Testis (tissue), 5 donors: ENCODE measurements at places on chromosomes 13 and 19. TPM values are rescaled to one million over a fixed set of nuclear protein-coding genes. Genes with fewer than 3 reads are reported as not detected.

The NKG7 gene
- total RNA-seq = 0.63 TPM

DNA sequence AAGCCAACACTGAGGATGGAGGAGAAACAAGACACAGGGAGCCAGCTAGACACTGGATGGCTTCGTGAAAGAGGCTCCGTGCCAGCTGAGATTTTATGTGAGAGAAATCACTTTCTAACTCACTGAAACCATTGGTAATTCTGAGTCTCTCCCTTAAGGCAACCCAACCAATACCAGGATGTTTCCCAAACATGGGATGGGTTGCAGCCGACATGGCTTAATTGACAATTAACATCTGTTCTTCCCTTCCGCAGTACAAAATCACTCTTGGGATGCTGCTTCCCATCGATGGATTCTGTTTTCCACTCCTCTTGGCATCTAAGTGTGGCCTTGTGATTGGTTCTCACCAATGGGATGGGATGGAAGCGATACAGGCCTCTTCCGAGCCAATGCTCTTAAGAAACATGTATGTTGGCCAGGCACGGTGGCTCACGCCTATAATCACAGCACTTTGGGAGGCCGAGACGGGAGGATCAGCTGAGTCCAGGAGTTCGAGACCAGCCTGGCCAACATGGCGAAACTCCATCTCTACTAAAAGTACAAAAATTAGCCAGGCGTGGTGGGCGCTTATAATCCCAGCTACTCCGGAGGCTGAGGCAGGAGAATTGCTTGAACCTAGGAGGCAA is 2.3 kb upstream of the ZNF787 start:
- no peak for DNase-seq

The RXFP2 gene
- 0.43 TPM for total RNA-seq

The F2RL3 gene
- total RNA-seq = 4.6 TPM

DNA sequence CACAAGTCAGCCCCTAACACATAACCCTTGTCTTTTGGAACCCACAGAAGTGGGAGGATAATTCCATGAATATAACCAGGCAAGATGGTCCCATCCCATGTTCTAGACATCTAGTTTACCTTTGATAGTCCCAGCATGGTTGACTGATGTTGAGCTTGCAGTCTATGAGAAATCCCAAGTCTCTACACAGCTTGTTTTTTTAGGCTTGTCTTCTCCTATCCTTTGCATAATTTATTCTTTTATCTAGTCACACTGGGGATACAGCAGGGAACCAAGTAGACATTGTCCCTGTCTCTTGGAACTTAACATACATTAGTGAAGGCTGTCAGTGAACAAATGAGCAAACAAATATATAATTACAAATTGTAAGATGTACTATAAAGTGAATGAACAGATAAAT is 19.6 kb upstream of the FRY start:
- DNase-seq = no peak

GRCh38 chr13:67052550-67053490 is 177.3 kb downstream of the PCDH9 start:
- no peak for DNase-seq

DNA sequence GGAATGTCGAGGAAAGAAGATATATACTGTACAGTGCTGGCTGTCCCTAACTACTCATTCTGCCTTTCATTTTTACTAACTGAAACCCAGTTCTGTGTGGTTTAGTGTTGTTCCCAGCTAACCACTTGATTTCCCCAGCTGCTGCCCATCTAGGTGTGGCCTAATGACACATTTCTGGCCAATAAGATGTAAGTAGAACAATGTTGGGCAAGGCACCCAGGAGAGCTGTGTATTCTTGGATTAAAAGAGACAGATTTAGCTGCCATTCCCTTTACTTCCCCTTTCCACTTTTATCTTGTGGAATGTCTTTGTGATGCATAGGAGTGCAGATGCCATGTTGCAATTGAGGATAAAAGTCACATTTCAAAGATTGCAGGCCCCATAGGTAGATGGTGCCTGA is 28.3 kb upstream of the PCDH9 start:
- DNase-seq = no peak

GRCh38 chr19:5216141-5216847 is 124.3 kb downstream of the PTPRS start:
- no peak for DNase-seq

GRCh38 chr19:31518216-31519020 is 169.2 kb upstream of the TSHZ3 start:
- DNase-seq = no peak

The SULT2A1 gene
- 0.24 TPM for total RNA-seq

The ZNF541 gene
- total RNA-seq = 30.4 TPM

GRCh38 chr13:110882972-110883371 is 31.9 kb downstream of the ANKRD10 start:
- no peak for DNase-seq

The SYNGR4 gene
- 26.1 TPM for total RNA-seq

GRCh38 chr13:74555276-74555625 is 421.0 kb upstream of the KLF12 start:
- no peak for DNase-seq

DNA sequence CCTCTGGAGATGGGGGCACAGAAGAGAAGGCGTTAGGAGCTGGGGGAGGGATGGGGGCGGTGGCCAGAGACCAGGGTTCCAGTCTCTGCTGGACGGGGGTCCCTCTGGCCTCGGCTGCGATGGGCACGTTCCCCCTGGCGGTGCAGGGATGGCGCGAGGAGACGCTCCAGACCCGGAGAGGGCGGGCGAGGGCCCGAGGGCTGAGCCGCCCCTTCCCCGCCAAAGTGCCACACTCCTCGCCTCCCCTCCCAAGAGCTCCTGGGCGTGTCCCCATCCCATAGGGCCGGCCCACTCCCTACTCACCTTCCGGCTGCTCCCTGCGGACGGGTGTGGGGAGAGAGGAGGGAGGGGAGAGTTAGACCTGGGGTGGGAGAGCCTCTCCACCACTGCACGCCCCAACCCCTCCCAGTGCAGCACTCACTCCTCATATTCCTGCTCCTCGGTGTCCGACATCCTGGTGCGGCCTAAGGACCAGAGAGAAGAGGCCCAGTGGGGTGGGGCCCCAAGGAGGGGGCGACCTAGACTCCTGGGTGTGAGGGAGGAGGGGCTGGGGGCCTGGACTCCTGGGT is 2.2 kb downstream of the TNNT1 start:
- no peak for DNase-seq

- peak; percentile 87 for DNase-seq
Measured at GRCh38 chr19:48991873-48992580, 1.1 kb downstream of the GYS1 start.

- DNase-seq = no peak
Measured at GRCh38 chr13:39370554-39370953, 232.4 kb downstream of the LHFPL6 start.

The CCNA1 gene
- total RNA-seq = 48.9 TPM

DNA sequence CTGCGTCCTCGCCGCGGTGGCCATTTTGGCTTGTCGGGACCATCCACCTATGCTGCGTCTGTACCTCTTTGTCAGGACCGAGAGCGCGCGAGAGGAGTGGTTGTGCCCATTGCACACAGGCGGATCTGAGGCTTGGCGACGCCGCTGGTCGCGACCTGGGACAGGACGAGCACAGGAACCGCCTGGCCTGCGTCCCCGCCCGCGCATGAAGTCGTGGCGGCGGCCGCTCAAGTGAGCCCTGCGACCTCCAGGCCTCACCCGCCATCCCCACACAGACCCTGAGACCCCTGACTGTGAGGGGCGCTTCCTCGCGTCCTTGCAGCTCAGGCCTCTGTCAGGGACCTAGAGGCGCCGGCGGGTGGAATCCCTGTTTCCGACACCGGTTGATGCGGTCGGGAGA is 16.8 kb downstream of the ZNF586 start:
- DNase-seq = no peak

DNA sequence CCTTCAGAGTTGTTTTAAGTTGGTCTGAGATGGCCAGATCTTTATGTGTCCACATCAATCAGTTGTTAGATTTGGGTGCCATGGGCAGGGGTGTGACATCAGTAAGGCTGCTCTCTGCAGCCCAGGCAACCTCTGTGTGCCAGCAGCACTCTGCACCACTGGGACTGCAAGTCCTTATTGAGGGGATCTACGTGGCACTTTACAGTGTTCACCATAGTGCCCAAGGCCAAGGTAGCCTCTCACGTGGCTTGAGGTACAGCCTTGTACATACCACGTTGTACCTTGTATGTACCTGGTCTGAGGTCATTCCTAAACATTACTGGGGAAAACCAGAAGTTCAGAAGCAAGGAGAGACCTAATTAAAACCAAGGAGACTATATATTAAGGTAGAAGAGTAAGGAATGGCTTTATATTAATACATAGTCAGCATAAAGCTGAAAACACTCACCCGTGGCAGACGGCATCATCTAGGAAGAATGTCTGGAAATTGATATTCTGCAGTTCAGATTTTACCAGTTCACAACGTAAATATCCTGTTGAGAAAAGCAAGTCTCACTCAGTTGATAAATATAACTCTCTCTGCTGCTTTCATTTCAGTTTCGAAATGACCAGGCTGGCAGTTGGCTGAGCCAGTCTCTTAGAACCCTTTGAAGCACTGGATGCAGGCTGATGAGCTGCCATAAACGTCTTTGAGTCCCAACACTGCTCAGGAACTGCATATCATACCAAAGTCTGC is 128.8 kb downstream of the ZDHHC20 start:
- DNase-seq = no peak

The ZNF432 gene
- 16.8 TPM for total RNA-seq

- DNase-seq = no peak
Measured at GRCh38 chr13:60679131-60679530, 282.1 kb downstream of the TDRD3 start.

The KISS1R gene
- not detected for total RNA-seq

GRCh38 chr13:43030548-43030947 is 7.2 kb downstream of the DNAJC15 start:
- DNase-seq = no peak

- DNase-seq = peak; percentile 90
Measured at GRCh38 chr19:48319647-48320541, 5.5 kb upstream of the EMP3 start.

DNA sequence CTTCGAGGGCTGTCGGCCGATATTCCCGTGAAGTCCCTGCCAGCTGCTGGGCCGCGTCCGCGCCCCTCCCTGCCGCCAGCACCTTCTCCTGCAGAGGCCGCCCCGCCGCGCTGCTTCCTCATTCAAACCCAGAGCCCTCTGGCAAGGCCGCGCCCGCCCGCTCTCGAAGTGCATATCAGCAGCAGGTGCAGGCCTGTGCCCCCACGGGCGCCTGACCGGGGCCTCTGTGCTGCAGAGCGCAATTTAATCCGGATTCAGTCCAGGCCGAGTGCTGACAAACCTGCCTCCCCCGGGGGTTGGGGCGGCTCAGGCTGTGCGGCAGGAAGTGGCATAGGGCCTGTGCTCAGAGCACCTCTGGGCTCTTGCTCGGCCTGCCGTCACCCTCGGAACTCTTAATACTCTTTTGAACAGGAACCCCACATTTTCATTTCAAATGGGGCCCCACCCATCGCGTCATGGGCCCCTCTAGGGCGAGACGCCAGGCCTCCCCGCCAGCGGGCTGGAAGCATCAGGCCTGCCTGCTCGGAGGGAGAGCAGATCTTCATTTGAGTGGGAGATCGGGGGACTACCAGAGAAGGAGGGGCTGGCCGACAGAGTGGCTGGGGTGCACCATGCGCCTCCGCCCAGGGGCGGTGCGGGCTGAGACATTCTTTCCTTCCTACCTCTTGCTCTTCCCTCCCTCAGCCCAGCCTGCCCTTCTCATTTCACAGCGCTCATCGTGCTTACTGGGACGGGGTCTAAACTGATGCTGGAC is 125.7 kb downstream of the TNFRSF19 start:
- DNase-seq = no peak

- no peak for DNase-seq
Measured at GRCh38 chr19:28486926-28487325, 726.0 kb downstream of the UQCRFS1 start.

DNA sequence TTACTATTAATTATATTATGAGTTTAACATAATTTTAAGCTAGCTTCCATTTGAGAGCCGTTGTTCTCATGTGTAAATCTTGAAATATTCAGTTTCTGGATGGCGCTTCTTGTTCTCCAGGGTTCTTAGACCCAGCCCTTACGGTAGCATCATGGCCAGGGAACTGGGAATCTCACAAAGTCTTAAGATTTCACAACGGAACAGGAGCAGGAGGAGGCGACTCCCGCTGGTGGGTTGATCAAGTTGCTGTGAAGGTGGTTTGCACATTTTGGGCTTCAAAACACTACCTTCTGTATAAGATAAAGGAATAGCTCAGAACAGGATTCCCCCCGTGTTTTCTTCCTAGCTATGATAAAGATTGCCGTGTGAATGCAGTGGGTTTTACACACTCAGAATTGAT is 2.8 kb downstream of the NAXD start:
- DNase-seq = no peak

DNA sequence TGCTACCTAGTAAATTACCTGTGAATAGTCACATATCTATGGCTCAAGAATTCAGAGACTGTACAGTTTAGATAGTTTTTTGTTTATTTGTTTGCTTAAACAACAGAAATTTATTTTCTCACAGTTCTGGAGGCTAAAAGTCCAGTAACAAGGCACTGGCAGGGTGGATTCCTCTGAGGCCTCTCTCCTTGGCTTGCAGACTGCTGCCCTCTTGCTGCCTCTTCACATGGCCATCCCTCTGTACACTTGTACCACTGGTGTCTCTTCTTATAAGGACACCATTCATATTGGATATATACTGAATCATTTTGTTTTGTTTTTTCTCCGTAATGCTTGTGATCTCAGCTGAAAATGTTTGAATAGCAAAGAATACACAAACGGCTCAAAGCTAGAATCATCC is 56.4 kb upstream of the MIR17HG start:
- no peak for DNase-seq

DNA sequence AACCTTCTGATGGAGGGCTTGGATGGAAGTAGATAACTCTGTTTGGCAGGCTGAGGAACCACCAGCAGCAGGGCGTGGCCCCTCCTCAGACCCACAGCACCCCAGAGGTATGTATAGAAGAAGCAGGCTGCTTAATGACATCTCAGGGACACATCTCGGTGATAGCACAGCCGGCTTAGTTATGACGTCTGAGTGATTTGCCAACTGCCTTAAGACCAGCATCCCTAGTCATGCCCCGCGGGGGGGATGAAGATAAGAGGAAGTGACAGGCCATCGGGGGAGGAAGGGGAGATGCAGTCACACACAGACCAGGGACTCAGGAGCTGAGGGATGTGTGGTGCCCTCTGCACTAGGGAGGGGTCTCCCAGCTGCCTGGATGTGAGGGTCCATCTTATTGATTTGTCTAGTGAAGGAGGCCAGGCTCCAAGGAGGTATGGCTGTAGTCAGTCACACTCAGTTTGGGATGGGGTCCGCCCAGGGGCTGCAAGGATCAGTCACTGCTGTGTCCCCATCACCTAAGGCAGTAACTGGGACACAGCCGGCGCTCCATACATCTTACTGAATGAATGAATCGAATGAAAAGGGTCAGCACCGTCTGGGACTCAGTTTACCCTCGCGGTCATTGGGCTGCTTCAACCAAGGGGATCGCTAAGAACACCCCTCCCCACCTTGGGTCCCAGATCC is 19.2 kb upstream of the ERCC1 start:
- peak; percentile 60 for DNase-seq

GRCh38 chr19:28130066-28130511 is 1082.9 kb downstream of the UQCRFS1 start:
- DNase-seq = no peak
